SHP77 (cell line): ENCODE measurements at places on chromosomes 16 and 17.
A peak's percentile ranks its signal among the peaks of the same experiment; 100 is the strongest.

- DNase-seq: no peak
Measured at GRCh38 chr16:8565498-8565897, 24.8 kb downstream of the TMEM114 start.

DNA sequence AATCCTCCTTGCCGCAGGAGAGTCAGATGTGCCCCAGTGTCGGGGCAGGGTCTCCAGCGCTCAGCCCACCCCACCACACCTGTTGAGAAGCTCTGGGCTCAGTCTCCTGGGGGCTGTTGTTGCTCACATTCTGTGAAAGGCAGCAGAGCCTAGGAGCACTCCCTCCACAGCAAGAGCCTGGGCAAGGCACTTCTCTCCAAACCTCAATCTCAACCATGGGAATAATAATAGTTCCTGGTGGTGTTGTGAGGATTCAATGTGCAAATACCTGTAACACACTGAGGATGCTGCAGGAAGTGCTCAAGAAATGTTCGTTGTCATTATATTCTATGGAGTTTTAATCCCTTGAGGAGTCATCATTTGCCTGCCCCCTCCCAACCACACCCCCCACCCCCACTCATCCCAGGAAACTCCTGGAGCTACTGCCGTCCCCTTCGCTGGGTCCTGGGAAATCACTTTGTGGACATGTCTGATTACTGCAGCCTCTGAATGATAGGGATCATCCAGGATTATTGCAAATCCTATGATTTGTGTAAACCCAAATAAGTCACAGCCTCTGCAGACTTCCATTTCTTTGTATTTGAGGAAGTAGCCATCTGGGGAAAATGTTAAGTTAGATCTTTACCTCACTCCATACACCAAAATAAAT is 61.5 kb downstream of the CCT6B start:
- no peak for DNase-seq

DNA sequence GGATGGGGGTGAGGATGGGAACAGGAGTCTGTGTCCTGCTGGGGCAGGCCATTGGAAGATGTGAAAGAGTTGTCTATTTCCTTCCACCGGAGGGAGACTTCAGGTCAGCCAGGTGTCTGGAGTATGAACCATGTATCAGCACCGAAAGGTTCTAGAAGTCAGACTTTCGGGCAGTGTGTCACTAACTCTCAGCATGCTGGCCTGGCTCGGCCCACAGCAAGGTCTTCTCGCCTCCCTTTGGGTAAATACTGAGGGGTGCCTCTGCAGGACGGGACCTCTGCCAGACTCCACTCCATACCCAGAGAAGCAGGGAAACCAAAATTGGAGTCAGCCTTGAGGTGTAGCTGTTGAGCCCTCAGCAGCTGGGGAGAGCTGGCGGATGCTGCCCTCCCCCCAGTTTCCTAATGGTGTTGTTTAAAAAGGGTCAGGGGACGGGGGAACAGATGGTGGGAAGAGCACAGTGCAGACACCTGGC is 507 bp downstream of the CIITA start:
- DNase-seq: no peak

GRCh38 chr17:2814481-2815341 is 18.5 kb downstream of the RAP1GAP2 start:
- no peak for DNase-seq

- no peak for DNase-seq
Measured at GRCh38 chr17:7559320-7560171, 996 bp downstream of the TNFSF13 start.

- DNase-seq: peak; percentile 90
Measured at GRCh38 chr17:49031965-49032928, 35.1 kb downstream of the IGF2BP1 start.

DNA sequence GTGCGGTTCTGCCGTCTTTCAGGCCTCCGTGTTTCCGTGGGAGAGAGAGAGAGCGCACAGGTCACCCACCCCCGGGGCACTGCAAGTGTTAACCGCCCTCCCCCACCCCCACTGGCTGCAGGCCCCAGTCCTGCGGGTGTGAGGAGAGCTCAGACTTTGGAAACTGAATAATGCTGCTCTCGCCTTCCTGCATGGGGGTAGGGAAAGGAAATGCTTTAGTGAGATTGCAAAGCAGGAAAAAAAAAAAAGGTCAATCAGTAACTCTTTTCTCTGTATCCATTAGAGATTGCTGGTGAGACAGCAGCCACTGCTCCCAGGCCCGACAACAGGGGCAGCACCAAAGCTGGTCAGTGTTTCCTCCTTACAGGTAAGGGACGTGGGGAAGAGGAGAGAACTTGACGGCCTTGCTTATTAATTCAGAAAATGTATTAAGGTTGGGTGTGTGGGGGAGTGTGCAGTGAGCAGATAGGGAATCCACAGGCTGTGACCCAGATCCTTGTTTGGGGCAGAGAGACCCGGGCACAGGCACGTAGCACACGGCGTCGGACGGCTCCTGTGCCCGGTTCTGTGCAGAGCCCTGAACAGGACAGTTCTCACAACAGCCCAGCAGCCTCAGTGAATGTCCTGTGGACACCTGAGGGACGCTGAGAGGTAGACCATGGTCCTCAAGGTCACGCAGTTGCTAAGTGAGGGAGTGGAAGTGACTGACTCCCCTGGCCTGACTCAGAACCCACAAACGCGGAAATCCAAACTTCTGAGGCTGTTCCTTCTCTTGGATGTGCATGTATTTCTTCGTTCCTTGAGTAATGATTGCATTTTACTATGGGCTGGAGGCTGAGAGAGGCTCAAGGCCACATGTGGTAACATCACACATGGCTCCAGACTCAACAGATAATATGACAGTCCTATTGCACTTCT is 156.5 kb downstream of the FOXL1 start:
- no peak for DNase-seq

DNA sequence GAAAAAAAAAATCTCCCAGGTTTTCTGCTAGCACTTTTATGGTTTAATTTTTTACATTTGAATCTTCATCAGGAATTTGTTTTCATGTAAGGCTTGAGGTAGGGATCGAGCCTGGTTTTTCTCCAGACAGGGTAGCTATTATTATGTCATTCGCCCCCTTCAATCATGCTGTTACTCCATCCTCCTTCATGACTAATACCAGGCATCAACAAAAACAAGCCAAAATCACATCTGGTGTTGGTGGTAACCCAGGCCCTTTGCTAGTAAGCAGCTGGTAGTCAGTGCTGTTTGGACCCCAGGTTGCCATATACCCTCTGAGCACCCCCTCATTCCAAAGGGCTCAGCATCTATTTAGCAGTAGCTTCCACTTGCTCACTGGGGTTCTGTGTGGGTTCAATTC is 29.5 kb downstream of the DRC3 start:
- DNase-seq: no peak

DNA sequence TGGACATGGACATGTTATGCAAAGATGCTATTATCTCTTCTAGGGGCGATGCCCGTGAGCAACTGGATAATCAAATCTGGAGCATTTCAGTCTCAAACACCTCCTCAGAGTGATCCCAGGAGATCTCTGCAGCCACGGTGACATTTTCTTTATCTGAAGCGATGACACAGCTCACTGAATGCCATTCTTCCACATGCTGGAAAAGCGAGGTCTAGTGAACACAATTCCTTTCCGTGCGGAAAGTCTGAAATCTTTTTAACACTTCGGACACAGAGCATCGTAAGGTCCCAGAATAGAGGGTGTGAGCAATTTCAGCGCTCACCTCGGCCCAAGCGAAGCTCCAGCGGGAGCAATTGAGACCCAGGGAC is 531 bp upstream of the HASPIN start:
- no peak for DNase-seq

- no peak for DNase-seq
Measured at GRCh38 chr16:53156516-53156915, 101.7 kb downstream of the CHD9 start.

GRCh38 chr17:48139944-48140343 is 32.4 kb downstream of the SNX11 start:
- no peak for DNase-seq

GRCh38 chr17:68851890-68852289 is 103.3 kb downstream of the ABCA8 start:
- no peak for DNase-seq

DNA sequence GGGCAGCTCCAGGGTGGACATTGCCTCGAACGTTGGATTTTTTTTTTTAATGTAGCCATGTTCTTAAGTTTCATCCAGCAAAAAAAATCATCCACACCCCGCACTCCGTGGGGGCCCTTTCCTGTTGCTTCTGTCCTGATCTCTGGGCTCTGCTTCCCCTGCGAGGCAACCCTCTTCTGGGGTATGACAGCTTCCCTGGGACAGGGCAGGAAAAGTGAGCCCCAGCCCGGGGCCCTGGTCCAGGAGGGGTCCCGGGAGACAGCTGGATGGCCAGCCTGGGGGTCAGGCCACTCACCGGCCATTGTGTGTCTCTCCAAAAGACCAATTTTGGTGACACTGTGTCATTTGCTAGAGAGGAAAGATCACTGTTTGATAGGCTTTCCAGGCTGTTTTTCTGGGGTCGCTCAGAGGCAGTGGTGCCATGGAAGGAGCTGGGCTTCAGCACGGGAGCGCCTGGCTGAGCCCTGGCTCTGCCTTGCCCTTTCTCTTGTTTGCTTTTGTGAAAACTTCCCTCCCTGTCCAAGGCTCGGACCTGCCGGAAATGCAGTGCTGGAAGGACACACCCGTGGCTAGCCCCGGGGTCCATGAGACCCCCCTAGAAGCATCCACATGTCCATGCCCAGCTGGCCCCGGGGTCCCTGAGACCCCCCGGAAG is 41.0 kb upstream of the CHMP6 start:
- no peak for DNase-seq

DNA sequence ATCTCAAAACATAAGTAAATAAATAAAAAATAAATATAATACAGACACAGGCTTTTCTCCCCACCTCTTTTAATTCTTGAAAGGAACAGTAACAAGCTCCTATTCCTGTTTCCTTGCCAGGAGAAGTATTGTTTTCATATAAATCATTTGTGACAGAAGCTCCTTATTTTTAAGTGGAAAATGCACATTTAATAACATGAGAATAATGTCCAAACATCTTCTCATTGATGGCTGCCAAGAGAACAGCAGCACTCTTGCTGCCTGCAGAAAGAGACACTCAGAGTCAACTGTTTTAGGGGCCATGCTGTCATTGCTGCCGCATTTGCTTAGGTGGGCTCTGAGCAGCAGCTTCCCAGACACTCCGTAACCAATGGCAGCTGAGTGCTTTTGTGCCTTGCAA is 580.1 kb downstream of the WWOX start:
- DNase-seq: no peak

GRCh38 chr16:35144212-35144932 is 1685.0 kb downstream of the TP53TG3F start:
- no peak for DNase-seq

DNA sequence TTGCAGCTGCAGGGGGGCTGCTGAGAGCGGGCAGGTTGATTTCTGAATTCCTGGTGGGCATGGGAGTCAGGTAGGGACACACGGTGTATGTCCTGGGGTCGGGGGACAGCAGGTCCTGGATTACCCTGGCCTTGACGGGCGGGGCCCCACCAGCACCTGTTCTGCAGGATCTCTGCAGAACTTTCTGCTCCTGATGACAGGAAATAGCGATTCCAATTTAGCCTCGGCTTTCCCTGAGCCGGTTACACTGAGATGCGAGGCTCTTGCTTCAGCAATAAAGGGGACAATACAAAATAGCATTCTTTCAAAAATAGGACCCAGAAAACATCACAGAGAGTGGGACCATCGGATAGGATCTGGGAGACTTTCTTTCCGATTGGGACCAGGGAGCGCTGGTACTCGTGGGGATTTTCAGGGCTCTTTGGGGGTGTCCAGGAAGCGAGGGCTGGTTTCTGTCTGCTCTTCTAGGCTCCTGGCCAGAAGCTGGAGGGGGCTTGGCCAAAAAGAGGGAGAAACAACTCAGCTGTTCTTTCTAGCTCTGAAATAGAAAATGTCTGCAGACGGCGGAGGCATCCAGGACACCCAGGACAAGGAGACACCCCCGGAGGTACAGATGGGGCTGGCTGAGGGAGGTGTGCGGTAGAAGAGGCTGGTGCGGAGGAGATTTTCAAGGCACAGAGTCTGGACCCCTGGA is 642 bp downstream of the ZNF205 start:
- DNase-seq: no peak

- DNase-seq: no peak
Measured at GRCh38 chr16:69315486-69316311, 4.5 kb downstream of the VPS4A start.

DNA sequence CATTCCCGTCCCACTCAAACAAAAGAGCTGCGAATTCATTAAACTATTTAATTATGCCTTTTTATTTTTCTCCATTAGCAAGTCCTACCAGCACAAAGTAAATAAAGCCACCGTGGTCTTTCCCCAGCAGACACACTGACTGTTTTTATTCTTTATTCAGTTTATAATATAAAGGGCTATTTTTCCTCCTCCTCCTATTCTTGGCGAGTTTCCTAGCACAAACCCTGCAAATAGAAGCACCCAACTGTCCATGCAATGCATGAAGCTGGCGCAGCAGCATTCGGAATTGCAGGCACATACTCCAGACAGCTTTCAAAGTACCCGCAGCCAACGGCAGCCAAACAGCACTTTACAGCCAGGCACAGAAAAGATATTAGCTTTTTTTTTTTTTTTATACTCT is 583.4 kb upstream of the PSMD7 start:
- DNase-seq: no peak

DNA sequence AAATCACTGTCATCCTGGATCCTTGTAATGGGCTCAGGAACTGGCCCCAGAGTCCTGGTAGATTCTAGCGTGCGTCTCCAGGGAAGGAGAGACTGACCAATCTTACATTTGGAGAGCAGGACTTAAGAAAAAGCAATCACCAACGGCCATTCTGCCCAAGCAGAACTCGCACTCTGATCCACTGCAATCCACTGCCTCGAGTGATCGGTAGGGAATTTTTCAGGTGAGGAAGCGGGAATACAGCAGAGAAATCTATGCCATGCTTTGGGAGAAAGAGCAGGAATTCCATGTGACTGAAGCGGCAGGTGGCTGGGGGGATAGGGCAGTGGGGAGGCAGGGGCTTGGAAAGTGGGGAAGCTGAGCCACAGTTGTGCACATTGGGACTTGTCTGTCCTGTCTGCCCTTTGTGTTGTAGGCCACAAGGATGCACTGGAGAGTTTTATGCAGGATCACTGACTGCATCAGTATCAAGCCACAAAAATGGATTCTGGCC is 143.9 kb upstream of the HS3ST2 start:
- no peak for DNase-seq

- no peak for DNase-seq
Measured at GRCh38 chr17:17774009-17774881, 62.5 kb downstream of the SREBF1 start.

- no peak for DNase-seq
Measured at GRCh38 chr17:57372156-57372555, 115.8 kb downstream of the MSI2 start.

GRCh38 chr17:79778504-79779083 is 646 bp downstream of the CBX2 start:
- DNase-seq: no peak

DNA sequence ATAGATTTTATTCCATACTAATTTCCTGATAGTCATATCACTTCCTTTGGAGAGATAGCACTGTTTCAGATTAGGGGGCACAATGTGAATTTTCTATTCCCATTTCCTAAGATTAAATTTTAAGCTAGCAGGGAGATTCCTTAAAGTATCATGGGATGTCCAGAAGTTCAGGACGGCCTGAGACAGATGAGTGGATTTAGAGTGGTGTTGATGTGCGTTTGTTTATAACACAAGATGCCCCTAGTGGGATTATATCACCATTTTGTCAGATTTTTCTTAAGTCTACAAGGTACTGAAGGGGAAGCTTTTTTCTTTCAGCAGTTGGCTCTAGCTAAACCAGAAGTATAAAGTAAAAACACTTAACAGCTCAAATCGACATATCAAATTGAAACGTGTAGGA is 183.6 kb upstream of the TBX2 start:
- no peak for DNase-seq
